ENCODE measurements at places on chromosomes 2 and 18.

DNA sequence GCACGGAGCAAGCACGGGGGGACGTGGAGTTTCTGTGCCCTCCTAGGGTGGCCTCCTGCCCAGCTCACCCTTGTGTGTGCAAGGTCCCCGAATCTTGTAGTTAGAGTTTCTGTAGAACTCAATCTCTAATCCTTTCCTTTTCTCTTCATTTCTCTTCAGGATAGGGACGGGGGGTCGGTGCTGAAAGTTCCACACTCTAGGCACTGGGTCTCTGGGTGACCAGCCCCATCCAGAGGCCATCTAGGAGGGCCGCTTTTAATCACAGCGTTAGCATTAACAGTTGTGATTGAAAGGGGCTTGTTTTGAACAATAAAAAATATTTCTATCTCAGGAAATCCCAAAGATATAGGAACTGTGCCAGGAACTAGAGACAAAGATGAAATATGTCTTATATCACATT is 10.5 kb downstream of the SOCS6 start:
- DNase-seq, result no peak

- no peak for DNase-seq
Measured at GRCh38 chr2:26583381-26583911, 57.7 kb downstream of the CIB4 start.

DNA sequence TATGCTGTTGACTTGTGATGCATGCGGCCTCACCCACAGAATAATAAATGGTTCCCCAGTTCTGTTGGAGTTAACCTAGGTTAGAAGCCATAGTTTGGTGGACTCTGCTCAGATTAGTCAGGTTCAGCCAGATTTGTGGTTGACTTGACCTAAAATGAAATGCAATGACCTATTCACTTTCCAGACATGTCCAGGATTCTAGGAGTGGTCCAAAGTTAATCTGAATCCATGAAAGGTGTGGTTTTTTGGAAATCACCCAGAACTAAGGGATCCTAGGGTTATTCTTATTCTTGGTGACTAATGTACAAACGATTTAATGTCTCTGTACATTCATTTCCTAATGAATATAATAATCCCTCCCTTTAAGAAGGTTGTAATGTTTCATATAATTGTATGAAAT is 88.9 kb upstream of the RBBP8 start:
- no peak for DNase-seq

GRCh38 chr2:242020196-242021004 is 150.9 kb downstream of the RTP5 start:
- no peak for DNase-seq

DNA sequence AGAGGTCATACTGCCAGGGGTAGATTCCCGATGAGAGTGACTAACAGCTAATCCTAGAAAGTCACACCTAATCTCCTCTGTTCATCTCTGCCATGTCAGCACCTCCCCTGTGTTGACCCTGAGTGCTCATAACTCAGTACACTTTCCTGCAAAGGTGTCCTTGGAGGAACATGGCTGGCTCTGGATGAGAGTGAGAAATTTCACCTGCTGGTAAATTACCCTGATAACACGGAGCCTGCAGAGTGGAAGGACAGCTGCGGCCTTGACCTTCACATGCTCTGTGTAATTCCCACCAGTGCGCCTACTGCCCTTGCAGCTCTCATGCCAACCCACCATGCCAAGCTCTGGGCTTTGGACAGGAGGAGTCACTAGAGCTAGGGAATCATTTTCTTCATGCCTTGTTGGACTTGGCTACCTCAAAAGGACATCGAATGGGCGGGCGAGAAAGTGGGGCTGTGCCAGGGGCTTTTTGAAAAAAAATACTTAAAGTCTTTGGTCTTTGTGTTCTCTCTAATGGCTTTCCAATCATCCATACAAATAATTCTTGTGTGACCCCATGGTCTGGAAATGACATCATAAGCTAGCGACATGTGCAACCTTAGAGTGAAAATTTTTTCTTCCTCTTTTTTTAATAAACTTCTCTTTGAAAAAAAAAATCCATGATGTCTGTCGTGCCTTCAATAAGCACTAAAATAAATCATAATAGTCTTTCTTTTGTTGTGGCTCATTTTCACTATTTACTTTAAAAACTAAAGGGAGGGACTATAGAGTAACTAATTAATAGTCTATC is 319.9 kb downstream of the MYCN start:
- no peak for DNase-seq

DNA sequence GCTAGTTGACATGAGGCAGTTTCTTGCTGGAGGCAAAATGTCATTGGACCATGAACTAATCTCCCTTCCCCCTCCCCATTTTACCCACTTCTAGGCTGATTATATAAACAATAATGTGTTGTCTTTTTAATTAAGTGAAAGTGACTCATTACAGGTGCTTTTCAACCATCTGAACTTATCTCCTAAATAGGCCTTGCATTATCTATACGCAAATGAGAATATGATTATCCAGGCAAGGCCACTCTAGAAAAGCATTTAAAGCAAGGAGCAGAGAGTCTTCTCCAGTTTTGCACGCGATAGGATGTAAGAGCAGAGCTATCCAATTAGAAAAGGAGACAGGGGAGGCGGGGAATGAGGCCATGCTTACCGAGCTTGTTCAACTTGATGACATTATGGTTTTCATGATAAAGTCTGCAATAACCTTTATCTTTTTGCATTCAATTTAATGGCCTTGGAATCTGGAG is 286.1 kb upstream of the SIX3 start:
- DNase-seq, result no peak

- DNase-seq, result no peak
Measured at GRCh38 chr2:120710256-120710655, 25.4 kb upstream of the GLI2 start.

GRCh38 chr2:178292586-178292985 is 98.3 kb downstream of the OSBPL6 start:
- DNase-seq, result no peak

- DNase-seq, result no peak
Measured at GRCh38 chr2:217731805-217732204, 271.0 kb downstream of the TNS1 start.

- DNase-seq, result no peak
Measured at GRCh38 chr2:240919786-240920782, 13.9 kb downstream of the CROCC2 start.

DNA sequence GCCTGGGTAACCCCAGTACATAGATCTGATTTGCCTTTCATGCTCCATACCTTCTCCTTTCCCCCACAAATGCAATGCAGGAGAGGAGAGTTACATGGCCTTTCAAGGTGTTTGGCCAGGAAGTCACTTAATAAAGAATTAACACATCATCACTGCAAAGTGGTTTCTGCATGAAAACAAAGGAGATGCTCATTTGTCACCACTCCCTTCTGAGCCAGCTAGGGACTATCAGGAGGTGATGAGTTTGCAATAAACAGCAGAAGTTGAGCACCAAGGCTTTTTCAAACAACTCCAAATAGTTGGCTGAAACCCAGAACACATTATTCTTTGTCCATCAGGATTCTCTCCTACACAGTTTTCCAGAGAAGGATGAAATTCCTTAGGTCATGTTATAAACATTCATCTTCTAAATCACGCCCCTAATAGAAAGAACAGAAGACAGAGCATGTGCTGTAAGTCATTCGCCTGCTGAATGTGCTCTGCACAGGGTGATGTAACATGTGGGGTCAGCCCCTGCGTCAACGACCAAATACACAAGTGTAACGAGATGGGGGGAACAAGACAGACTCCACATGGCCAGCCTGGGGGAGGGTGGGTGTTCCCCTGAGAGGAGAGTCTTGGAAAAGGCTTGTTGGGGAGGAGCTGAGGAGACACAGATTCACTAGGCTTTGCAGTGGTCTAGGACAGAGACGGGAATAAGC is 87.3 kb upstream of the RMDN2 start:
- DNase-seq, result no peak

DNA sequence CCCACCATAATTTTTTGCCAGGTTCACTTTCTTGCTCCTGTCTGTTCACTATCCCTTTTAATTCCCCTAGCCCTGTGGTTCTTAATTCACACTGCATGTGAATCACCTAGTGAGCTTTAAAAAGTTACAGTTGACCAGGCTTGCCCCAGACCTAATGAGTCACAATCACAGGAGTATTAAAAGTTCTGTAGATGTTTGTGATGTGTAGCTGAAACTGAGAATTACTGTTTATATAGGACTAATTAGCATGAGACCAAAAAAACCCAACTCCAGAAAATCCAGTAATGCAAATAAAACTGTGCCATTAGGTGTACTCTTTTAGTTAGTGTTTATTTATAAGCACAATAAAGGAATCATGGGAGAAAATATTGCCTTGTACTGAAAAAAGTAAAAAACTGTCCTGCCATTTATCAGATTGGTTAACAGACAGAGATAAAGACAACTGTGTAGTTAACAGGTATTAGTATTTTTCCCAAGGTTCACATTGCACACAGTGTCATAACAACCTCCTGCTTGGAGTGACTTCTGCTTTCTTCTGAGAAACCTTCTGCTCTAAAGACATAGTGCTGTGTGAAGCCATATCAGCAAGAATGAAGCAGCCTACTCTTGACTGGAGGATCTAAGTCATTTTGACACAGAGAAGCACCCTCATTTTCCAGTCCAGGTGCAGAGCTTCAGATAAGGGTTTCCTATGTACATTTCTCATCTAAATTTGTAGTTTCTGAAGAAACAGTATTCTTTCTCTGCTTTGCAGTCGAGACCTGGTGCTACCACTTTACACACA is 39.0 kb downstream of the VAPA start:
- DNase-seq, result no peak

GRCh38 chr2:108916796-108917421 is 72.1 kb downstream of the EDAR start:
- DNase-seq, result no peak

GRCh38 chr2:178905261-178905660 is 98.0 kb upstream of the TTN start:
- no peak for DNase-seq

DNA sequence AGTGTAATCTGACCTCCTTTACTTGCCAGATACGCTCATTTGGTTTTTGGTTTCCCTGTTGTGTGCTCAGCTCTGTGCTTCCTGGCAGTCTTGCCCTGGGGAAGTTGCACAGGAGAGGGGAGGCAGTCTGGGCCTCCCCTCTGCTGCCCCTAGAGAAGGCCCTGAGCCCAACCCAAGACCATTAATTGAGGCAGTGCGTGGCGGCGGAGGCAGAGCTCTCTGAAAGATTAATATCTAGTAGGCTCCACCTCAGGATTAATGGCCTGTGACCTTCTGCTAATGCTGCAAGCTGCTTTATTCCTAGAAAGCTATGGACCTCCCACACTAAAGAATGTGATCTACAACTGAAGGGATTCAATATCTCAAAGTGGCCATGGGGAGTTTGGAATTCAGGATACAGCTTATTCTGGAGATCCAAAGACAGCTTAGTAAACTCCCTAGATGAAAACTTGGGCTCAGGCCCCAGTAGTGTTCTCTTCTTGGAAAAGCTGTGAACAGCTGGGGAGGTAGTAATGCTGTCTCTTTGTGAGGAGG is 41.4 kb upstream of the MAPRE2 start:
- no peak for DNase-seq

DNA sequence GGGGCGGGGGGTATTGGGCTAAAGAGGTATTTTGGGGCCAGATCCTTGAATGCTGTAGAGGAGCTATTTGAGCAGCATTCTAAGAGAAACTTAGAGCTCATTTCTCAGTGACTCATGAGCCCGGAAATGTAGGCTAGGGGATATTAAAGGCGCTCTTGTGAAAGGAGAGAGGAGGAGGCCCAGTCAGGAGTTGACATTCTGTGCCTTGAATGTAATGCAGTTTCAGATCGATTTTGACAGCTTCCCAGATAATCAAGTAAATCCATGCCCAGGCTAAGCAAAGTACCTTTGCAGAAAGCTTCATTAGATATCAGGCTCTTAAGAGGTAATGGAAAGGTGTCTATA is 1.5 kb downstream of the CAB39 start:
- no peak for DNase-seq

GRCh38 chr2:142502402-142502801 is 371.6 kb upstream of the LRP1B start:
- DNase-seq, result no peak

DNA sequence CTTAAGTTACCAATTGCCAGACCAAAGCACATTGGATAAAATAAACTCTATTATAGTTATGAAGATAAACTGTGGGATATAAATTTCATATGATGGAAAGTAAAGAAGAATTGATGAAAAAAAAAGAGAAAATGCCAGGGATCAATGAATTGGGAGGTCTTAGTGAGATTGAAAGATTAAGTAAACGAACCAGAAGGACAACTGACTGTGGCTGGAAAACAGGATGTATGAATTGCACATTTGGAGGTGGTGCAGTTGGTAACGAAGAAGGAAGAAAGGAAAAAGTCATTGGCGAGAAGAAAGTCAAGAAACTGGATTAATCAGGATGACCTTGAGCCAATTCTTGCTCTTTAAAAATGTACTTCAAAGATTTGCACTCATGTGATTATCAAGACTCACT is 166.7 kb downstream of the NCK2 start:
- DNase-seq, result no peak

DNA sequence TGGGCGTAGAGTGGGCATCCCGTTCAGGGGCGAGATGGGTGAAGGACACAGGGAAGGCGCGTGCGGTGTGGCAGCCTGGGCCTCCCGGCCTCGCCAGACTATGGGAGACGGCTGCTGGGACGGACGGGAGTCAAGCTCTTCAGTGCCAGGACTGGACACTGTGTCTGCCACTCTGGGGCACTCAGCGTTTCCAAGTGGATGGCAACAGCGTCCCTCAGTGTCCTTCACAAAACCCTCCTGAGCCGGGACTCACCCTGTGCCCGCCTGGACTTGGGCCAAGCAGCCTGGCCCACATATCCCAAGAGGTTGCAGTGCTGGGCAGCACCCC is 16.3 kb upstream of the BOK start:
- no peak for DNase-seq

- DNase-seq, result no peak
Measured at GRCh38 chr2:111017034-111017622, 103.6 kb upstream of the BCL2L11 start.

DNA sequence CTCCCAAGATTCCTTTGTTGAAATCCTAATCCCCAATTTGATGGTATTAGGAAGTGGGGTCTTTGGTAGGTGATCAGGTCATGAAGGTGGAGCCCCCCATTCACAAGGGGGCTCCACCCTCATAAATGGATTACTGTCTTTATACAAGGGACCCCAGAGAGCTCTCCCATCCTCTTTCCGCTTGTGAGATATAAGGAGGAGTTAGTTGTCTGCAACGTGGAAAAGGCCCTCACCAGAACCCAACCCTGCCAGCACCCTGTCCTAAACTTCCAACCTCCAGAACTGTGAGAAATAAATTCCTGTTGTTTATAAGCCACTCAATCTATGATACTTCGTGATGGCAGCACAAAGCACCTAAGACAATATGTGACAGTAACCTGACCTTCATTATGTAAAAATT is 684.1 kb upstream of the HS6ST1 start:
- no peak for DNase-seq

Measured in stimulated activated CD8-positive, alpha-beta memory T cell treated with anti-CD3 and anti-CD28 coated beads, Interleukin-15, amount 100 ng/mL, for 24 hours (primary cell).